Stimulated activated CD8-positive, alpha-beta memory T cell treated with anti-CD3 and anti-CD28 coated beads, Interleukin-7, amount 100 ng/mL, for 1 hour (primary cell): ENCODE measurements at places on chromosomes 7 and 10.

- no peak for DNase-seq
Measured at GRCh38 chr10:62619413-62619738, 185.1 kb upstream of the ADO start.

DNA sequence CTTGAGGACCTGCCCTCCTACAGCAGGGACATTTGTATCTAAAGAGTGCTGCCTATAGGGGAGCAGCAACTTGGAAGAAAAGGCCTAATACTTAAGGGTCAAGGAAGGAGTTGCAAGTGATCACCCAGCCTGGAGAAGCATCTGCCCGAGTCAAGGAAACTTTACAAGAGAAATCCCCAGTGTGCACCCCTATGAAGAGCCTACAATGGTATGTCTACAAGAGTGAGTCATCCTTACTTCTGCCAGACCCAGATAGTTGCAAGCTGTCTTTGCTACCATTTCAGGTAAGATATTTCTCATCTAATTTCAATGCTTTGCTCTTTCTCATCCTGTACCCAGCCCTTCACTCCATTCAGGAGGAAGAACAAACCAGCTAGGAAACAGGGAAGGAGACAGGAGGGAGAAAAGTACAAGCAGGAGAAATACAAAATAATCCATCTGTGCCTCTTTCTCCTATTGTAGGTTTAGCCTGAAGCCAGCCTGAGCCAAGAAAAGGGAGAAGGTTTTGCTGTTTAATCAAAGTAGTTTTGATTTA is 34.4 kb upstream of the AGR3 start:
- DNase-seq, result no peak

GRCh38 chr10:6597478-6597877 is 17.4 kb upstream of the PRKCQ start:
- no peak for DNase-seq

DNA sequence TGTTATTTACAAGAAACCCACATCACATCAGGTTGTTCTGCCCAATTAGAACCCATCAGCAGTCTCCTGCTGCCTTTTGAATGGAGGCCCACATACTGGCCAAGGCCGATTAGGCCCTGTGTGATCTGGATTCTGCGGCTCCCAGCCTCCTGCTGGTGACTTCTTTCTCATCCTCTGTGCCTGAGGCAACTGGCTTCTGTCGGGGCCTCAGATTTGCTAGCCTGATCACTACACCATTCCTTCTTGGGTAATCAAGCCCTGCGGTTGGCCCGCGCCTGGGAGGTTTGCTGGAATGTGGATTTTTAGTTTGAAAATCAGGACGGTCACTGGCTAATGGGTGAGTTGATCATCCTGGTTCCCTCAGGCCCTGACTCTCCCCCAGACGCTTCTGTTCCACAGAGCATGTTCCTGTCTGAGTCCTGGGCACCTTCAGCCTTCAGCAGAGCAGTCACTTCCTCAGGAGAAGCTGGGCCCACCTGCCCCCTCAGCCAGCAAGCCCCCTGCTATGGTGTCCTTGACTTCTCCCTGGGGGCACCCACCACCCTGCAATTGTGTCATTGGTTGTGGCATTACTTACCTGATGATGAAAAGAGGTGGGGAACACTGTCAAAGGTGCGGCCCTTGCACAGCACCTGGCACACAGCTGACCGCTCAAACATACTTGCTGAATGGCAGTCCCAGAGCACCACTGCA is 207.6 kb downstream of the PHTF2 start:
- DNase-seq, result no peak

- DNase-seq, result no peak
Measured at GRCh38 chr10:13317474-13317873, 17.6 kb upstream of the PHYH start.

DNA sequence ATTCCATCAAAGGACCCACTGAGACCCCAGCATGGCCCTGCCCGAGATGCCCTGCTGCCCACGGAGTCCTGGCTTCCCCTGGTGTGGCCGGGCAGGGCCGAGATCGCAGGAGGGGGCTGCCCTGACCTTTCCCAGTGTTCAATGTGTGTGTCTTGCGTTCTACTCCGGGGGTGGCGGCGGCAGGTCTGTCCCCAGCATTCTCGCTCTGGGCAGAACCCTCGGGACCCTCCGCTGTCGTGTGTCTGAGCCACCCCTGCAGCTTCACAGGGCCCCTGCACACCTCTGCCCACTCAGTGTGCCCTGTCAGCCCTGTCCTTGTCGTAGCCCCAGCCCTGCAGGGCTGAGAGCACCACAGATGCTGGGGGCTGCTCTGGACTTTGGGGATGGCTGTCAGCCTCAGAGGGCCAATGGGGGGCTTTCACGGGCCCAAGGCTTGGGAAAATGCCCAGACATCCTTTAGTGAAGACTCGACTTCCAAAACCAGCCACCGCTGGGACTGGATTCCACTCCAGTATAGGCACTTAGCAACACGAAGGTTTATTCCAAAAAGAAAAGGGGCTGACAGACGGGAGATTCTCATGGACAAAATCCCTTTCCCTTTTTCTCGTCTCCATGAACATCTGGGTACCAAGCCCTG is 30.0 kb upstream of the KNDC1 start:
- DNase-seq, result no peak

DNA sequence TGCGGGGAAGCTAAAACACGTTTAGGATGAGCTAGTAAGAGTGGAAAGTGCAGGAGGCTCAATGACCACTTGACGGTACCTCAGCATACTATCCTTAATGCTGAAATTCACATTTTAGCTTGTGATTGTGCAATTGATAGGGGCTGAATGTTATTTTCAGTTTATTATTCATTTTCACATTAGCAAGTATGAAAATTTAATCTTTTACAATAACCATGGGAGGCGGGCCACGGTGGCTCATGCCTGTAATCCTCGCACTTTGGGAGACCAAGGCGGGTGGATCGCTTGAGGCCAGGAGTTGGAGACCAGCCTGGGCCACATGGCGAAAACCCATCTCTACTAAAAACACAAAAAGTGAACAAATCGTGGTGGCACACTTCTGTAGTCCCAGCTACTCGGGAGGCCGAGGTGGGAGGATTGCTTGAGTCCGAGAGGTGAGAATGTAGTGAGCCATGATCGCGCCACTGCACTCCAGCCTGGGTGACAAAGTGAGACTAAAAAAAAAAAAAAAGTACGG is 22.0 kb upstream of the ANLN start:
- no peak for DNase-seq

GRCh38 chr10:33938001-33938400 is 603.5 kb upstream of the NRP1 start:
- DNase-seq, result no peak

DNA sequence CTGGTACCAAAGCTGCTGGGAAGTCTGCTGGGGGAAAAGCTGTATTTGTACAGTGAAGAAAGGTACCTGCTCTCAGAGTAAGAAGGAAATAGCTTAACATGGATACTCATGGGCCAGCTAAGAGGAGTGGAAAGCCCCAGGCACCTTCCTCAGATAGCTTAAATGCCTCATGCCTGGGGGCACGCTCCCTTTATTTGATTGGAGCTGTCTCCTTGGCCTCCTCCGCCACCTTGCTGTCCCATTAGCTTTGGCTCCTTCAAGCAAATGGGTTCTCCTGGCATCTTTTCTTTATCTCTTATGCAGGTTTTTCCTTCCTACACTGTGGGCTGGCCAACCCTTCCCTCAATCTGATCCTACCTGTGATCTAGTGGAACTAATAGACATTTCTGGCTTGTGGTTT is 318.5 kb downstream of the SH2D4B start:
- DNase-seq, result no peak

DNA sequence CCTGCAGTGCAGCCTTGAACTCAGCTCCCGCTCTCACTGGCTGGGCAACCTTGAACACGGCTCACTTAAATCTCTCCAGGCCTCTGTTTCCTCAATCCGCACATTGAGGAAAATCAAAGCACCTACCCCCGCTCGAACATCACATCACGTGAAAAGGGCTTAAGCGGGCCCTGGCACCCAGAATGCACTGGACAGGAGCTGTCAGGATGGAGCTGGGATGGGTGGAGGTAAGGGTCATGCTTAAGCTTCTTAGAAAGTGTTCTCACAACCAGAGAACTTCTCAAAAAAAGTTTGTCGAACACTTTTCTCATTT is 55.7 kb upstream of the MGMT start:
- no peak for DNase-seq

- no peak for DNase-seq
Measured at GRCh38 chr10:134247-135131, 766 bp upstream of the ZMYND11 start.

- DNase-seq, result no peak
Measured at GRCh38 chr7:18126281-18126680, 98.6 kb upstream of the PRPS1L1 start.

DNA sequence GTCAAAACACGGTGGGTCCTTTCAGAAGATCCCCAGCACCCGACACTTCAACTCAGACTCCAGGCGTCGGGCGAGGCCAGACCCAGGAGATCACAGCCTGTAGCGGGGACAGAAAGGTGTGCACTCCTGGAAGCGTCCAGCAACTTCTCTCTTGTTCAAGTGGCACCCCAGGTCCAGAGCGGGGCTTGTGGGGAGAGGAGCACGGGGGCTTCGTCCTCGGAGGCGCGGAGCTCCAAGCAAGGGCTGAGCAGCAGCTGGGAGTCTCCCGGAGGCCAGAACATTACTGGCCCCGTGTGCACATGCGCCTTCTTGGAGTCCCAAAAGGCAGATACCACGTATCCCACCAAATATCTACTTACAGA is 54.9 kb downstream of the ZRANB1 start:
- DNase-seq, result no peak

GRCh38 chr10:59553162-59553900 is 156.3 kb downstream of the SLC16A9 start:
- DNase-seq, result no peak

- DNase-seq, result no peak
Measured at GRCh38 chr7:129213828-129214227, 11.0 kb upstream of the AHCYL2 start.

GRCh38 chr10:108801775-108802517 is 1121.4 kb downstream of the XPNPEP1 start:
- no peak for DNase-seq

GRCh38 chr7:79683916-79684315 is 230.4 kb upstream of the MAGI2 start:
- no peak for DNase-seq

DNA sequence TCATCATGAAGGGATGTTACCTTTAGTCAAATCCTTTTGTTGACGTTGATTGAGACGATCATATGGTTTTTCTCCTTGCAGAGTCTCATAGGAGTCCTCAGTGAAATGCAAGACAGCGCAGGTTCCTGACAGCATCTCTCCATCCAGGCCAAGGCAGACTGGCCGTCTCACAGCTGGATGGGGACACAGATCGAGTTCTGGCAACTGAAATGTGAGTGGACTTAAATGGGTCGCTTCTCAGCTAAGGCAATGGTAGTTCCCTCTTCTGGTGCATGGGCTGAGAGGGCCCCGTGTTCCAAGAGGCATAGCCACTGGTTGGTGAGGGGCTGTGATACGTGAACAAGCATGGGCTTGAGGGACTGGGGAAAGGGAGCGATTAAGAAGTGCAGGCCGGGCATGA is 99.3 kb upstream of the CPXM2 start:
- DNase-seq, result no peak

DNA sequence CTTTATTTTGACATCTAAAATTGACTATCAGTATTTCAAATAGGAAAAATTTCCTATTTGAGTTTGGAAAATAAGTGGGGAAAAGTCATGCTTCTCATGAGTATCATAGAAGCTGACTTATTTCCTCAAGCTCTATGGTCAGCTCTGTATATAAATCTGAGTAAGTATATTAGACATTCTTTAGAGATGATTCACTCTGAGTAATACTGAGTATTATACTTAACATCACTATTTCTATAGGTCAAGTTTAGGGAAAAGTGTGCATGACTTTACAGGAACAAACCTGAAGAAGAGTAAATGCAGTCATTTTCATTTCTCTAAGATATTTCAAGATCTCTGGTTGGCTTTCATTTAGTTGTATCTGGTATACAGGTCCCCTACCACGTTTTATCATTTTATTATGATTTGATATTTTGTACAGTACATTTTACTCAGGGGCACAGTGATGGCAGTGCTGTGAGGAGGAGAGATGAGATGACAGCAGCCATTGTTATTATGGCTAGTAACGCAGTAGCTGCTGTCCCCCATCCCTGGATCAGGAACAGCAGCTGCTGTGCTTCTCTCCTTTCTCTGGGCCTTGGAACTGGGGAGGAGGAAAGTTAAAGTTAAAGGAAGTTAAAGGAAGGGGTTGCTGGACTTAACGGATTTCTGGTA is 15.2 kb downstream of the SND1 start:
- DNase-seq, result no peak

DNA sequence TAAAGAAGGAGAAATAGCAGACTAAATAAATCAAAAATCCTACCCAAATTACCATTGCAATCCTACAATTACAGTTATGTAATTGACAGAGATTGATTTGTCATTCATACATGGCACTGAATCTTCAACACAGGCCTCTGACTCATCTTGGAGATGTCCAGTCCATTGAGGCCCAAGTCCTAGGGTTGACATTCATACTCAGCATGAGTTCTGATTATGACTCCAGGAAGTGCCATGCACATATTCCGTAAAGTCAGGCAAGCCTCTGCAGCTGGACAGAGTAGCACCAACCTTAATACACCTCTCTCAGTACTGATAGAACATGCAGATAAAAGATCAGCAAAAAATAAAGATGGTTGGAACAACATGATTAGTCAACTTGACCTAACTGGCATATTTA is 353.7 kb upstream of the NFE2L3 start:
- DNase-seq, result no peak

DNA sequence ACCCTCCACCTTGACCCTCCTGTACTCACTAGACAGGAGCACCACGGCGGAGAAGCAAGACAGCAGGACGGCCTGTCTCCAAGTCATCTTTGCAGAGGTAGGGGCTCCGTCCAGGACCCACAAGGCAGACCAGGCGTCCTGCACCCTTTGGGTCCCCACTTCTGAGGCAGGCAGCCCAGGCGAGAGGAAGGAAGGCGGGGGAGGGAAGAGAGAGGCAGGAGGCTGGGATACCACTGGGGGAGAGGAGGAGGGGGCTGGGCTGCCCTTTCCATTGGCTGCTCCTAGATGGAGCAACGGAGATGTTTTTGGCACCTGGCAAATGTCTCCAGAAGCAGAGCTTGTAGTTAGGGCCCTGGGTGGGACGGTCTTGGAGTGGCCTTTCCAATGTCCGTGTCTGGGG is at the start of gene UCMA:
Gene UCMA, minus strand, starts transcription at position 203 of the 400 bp plus-strand sequence. Its CDS starts 116 bp downstream, at position 87.
- DNase-seq, result no peak

DNA sequence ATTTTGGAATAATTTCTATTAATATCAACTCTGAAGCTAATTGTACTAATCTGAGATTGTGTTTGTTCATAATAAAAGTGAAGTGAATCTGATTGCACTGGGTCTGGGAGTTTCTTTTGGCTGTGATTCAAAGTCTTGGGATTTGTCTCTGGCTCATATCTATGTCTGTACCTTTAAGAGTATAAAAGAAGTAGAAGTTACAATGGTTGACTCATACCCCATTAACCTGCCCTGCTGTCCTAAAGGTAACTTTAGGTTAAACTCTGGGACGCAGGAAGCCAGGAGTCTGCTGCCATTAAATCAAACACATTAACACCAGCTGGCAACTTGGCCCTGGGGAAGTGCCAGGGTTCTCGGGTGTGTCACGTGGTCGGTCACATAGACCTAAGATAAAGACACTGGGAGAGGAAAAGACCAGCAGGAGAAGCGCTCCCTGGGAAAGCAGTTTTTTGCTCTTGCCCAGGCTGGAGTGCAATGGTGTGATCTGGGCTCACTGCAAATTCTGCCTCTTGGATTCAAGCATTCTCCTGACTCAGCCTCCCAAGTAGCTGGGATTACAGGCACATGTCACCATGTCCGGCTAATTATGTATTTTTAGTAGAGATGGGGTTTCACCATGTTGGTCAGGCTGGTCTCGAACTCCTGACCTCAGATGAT is 17.8 kb downstream of the SCD start:
- DNase-seq, result no peak
